CD8-positive, alpha-beta T cell (primary cell): ENCODE measurements at places on chromosomes 6 and 20.
A peak's percentile ranks its signal among the peaks of the same experiment; 100 is the strongest.

GRCh38 chr6:149950423-149950822, 8.6 kb downstream of the ULBP2 start:
- DNase-seq, result no peak

DNA sequence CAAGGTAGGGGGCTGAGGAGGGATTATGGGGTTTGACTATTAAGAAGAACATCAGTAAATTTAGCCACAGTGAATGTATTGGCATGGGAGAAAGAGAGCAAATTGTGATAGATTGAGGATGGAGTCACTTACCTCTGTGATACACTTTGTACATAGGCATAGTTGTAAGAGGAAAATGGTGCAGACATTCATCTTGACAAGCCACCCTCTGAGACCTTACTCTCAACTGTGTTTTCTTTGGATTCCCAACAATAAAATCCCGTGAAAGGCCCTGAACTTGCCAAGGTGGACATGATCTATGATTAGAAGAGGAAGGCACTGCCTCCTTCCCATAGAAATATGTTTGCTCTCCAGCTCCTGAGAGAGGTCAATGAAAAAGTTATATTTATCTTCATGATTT, 18.6 kb upstream of the TENT5A start:
- no peak for DNase-seq

GRCh38 chr6:79167931-79168694, 66.4 kb downstream of the HMGN3 start:
- no peak for DNase-seq

DNA sequence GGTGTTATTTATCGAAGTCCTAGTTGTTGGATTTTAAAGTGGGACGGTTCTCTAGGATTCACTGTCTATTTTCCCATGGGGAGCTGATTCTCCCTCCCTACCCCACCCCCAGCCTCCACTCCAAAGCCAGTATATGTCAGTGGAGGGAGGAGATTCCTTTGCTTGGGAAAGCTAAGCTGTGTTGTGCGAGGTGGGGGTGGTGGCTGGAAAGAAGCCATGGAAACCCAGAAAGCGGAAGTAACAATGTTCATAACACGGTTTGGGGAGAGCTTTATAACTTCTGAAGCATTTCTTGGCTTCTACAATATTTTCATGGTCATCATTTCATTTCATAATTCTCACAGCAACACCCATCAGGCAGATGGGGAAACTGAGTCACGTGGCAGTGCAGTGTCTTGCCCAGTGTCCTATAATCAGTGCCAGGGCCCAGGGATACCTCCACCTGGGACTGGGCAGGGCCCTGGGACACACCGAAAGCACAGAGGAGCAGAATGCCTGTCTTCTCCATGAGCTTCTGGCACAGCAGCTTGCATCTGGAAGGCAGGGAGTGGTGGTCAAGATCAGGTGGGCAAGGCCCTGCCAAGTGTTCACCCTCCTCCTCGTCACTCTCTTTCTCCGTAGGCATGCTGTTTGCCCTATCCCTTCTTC, 4.5 kb downstream of the SUN5 start:
- no peak for DNase-seq

DNA sequence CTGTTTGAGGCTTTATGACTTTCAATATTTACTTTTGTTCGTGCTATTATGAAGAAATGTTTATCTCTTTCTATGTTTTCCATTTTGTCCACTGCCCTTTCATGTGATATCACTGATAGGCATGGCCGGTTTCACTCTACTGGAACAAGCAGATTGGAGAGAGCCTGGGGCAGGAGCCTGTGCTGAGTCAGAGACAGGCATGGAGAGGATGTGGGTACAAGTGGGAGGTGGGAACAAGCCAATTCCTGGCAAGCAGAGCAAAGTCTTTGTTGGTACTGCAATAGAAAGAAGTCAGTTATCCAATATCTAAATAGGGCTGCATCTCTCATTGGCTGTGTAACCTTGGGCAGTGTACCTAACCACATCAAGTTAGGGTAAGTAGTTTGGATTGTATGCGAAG, 545.6 kb upstream of the MAP3K7 start:
- no peak for DNase-seq

GRCh38 chr20:40471261-40471629, 217.8 kb downstream of the MAFB start:
- DNase-seq, result no peak

DNA sequence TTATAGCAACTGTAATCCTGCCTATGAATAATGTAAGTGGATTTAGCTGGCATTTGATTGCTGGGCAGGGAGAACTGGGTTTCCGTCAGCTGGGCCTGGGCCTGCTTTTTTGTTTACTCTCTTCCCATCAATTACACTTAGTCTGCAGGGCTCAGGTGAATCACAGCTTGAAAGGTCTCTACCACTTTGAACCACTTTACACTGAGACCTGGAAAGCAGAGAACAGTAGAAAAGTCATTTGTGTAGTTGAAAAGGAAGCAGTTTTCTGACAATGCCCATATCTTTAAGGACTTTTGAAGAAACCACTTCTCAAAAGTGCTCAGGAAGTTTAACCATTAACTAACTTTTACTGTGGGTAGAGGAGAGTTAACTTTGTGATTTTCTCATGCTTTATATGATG, 315.4 kb upstream of the SASH1 start:
- DNase-seq, result no peak

- no peak for DNase-seq
These were observed 4.7 kb downstream of the CDKN1A start for GRCh38 chr6:36683145-36683655.

DNA sequence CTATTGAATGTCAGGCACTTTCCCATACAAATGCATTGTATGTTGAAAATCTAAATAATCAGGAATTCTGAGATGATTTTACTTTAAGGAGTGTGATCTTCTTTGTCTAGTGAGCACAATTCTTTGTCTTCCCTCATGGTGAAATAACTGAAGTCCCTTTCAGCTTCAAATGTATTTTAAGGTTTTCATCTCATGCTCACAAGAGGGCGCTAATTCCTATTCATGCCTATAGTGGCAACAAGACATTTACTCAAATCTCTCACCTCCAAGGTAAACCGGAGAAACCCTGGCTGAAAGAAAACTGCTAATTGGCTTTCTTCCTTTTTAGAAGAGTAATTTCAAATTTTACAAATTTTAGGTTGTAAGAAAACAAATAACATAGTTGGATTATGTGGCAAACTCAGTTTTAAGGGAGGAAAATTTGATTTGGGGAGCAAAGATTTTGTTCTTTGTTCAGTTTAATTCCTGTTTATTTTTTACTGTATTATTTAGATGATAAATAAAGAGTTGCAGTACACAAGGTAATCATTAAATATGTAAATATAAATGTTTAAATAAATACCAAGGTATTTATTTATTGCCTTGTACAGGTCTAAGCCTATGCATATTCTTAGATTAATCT, 69.1 kb downstream of the SLC35F1 start:
- DNase-seq, result peak; percentile 55

- DNase-seq, result no peak
These were observed 49.2 kb downstream of the FAM217A start for GRCh38 chr6:4029687-4030086.

DNA sequence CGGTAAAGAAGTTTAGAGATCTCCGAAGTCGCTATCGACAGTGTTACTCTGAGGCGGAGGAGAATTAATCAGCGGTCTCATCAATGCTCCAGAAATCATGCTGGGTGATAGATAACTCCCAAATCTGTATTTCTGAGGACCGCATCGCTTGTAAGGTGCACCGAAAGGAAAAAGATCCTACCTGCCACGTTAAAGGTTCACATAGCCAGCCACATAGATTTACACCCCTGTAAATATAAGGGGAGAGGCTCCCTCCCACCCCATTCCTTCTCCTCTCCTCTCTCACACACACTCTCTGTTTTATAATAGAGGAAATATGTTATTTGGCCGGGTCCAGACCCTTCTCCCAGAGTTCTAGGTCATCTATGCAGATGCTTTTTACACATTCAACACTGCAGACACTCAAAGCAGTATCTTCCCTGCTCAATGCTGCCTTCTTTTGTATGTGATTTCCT, 620 bp upstream of the DEK start:
- no peak for DNase-seq

DNA sequence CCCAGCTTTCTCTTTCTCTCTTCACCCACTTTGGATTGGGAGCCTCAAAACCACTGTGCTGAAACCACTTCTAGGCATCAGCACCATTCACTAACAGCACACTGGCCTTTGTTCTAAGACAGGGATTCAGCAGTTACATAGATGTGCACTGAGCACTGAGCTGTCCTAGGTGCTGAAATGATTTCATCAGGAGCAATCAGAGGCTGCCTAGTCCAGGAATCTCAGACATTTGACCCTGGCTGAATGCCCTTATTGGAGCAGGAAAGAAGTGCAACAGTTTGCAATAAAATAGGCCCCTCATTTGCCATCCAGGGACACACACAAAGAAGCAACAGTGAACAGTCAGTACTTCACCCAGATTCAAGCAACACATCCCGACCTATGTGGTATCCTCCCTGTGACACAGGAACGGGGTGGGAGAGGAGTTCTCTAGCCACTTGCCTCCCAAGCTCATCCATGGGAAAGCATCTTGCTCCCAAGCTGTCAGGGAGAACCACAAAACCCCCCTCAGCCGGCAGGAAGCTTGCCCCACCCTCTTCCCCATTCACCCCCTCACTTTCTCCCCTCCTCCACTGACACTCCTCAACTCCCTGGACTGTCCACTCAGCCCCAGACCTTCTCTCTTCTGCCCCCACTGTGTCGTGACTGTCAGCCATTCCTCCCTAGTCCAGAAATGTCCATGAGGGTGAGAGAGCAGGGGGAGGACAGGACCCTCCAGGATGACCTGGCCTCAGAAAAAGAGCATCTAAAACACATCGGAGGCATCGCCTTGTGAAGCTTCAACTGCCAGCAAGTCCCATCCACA, 304.4 kb downstream of the PREX1 start:
- peak; percentile 10 for DNase-seq

GRCh38 chr6:2448826-2449571, 203.6 kb upstream of the GMDS start:
- no peak for DNase-seq

DNA sequence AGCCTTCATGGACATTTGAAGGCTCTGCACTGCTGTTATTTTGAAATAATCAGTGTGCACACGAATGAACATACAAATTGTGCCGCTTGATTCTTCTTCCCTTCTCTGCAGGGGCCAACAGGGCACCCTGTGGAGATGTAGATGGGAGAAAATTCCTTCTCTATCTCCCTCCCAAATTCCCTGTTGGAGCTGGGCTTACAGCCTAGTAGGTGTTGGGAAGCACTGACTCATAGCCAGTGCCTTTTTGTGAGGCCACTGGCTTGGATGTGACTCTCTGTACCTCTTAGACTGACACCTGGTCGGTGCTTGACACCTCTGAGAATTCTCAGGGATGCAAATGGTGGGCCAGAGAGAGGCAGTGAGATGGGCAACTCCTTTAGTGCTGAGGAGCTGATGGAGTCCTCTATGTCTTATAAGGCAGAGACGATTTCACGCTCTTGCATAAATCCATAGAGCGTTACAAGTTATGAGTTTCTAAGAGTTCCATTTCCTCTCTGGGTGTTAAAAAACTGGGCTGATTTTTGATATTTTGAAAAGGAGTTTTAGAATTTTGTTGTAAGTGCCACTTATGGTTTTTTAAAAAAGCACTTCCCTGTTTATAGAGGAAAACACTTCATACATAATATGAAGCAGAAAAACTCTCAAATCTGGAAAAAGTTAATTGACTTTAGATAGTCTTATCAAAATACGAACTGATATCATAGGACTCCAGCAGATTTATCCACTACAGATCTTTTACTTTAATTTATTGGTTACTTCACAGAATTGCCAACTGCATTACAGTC, 89.8 kb upstream of the MAP3K7 start:
- DNase-seq, result no peak

DNA sequence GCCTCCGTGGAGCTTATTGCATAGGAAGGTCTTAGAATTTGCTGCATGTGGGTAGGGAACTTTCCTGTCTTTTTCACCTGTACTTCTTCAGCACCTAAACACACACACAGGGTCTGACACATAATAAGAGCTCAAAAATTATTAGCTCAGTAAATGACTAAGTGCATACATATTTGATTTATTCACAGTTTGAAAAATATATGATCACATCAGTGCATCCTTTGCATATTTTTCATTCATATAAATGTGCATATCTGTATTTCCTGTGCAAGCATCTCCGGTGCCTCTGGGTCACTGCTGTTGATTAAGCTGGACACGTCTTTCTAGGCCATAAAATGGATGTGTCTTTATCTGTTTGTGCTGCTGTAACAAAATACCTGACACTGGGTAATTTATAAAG, 234.7 kb downstream of the UST start:
- DNase-seq, result no peak

DNA sequence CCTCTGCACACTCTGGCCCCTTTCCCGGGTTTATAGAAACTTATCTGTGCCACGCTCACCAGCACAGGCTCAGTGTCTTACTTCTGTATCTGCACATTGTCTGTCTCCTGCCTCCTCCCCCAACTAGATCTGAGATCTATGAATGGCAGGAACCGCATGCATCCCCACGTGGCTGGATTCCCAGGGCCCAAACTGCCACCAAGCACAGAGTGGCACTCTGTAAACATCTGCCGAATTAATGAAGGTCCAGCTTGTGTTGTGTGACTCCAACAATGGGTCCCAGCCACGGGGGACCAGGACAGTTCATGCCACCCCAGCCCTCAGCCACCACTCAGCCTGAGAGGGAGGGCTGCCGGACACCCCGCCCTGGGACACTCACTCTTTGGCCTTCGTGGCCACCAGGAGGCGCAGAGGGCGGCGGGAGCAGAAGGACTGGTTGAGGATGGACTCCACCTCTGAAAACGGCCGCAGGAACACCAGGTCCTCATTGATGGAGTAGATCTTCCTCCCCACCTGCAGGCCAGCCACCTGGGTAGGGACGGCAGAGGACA, 171.1 kb downstream of the PREX1 start:
- DNase-seq, result no peak

DNA sequence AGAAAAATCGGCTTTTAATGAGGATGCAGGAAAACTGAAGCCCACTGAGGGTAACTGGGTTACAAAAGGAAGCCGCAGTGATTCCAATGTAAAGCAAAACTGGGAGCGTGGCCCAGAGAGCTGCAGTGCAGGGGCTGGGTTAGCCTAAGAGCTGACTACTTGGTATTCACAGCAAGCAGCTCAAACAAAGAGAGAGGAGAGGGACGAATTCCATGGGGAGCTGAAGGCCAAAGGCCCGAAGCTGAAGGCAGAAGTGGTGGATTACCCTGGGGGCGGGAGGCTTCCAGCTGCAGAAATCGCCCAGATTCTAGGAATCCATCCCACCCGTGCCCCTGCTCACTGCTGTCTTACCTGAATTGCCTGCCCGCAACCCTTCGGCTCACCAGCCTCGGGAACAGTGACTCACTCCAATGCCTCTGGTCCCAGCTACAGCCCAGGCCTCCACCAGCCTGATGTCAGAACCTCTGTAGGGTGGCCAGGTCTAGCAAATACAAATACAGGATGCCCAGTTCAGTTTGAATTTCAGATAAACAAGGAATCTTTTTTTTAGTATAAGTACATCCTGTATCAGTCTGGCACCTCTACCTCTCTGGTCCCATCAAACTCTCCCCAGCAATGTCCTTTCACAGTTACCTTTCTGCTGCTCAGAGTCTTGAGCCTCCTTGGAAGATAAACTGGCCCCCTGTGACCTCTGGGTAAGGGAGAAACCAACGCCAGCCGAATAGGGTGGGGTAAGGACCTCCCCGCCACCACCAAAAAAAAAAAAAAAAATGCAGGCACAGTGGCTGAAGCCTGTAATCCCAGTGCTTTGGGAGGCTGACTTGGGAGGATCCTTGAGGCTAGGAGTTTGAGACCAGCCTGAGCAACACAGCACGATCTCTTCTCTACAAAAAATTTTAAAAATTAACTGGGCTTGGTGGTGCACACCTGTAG, 14.6 kb upstream of the ZMYND8 start:
- no peak for DNase-seq
